ENCODE measurements at places on chromosomes 7 and 10.

GRCh38 chr7:133873631-133874030 lies 253.5 kb upstream of the LRGUK start:
- DNase-seq, result no peak

GRCh38 chr10:14674376-14675050 lies 100.2 kb downstream of the FAM107B start:
- no peak for DNase-seq

DNA sequence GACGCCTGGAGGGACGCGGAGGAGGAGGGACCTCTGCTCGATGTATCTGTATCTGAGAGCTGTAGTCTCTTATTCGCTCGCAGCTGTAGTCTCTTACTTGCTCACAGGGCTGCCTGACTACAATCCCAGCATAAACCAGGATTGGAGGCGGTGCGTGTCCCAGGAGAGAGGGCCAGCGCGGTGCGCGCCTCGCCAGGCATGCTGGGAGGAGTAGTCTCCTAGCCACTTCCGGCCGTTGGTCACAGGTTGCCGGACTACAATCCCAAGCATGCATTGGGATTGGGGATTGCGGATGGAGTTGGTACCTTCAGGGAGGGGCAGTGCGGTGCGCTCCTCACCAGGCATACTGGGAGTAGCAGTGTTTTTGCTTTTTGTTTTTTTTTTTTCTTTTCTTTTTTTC lies 421.7 kb upstream of the NUPR2 start:
- DNase-seq, result no peak

DNA sequence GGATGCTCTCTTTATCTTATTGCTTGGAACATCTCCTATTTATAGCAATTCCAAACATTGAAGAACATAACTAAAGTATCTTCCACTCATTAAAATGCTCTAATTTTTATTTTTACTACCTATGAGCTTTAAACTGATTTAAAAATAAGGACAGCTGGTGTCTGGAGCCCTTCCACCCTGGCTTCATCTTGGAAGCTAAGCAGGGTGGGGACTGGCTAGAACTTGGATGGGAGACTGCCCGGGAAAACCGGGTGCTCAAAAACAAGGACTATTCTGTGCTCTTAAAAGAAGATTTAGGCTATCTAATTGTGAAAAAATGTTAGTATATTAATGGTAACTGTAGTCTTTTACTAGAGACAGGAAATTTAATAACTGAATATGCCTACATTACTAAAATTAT lies 69.2 kb downstream of the ARMC3 start:
- DNase-seq, result no peak

- DNase-seq, result no peak
These were observed 237.9 kb downstream of the MGMT start for GRCh38 chr10:129704786-129705525.

DNA sequence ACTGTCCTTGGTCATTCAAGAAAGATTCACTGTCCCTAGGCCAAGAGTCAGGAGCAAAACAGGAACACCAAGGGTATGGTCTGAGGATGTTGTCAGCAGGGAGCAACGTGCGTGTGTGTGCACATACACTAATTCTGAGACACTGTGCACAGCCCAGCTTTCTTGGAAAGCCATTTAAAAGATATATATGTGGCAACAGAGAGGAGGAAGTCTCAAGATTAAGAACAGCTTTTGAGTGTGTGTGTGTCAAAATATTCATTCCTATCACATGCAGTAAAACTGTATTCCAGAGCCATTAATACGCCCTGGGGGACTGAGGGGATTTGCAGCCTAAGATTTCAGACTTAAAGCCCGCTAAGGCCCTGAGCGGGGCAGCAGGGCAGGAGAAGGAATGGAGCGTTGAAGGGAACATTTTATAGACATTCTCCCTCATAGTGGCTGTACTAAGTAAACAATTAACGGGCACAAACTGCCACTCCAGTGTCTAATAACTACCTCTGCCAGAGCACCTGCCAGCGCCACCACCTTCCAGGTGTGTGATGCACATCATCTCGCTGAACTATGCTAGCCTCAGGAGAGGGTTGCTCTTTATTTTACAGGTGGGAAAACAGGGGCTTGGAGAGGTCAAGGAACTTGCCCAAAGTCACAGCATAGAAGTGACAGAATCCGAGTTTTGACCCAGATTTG lies 2.0 kb downstream of the NOD1 start:
- no peak for DNase-seq

DNA sequence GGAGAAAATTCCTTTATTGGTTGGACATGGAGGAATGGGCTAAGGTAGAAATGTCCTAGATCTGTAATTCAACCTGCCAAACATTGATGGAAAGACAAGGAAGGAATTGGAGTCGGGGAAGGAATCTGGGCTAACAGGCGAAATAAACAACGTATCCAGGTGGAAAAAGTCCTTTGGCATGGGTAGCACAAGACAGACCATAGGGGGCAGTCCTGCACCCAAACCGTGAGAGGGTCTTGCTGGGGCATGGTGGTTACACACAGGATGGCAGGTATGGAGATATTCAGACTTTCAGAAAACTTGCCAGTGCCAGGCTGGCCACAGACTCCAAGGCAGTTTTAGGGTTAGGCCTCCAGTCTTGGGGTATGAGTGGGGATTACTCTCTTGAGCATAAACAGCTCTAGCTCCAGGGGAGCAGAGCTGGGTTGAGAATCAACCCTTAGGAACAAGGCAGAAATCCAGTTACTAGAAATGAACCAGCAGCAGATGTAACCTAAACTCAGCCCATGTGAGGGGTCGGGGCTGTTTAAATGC lies 188.6 kb upstream of the GDF10 start:
- DNase-seq, result no peak

Data from activated T-helper 1 cell treated with anti-CD3 and anti-CD28 coated beads, Interleukin-12 subunit alpha, Interleukin-12 subunit beta, Interleukin-2, Interleukin-4 antibody, amounts not matched to agents 30 ng/mL and 10 ng/mL and 1 ng/mL, durations not matched to agents 14 hours and 24 hours and 36 hours (primary cell).